ENCODE measurements at places on chromosomes 3 and 15. TPM values are rescaled to one million over a fixed set of nuclear protein-coding genes. Genes with fewer than 3 reads are reported as not detected.

Gene LCTL
- polyA plus RNA-seq = 0.35 TPM

Gene CCR3
- polyA plus RNA-seq = 0.21 TPM

Gene SLC28A2
- polyA plus RNA-seq = 0.46 TPM

Gene OXTR
- 2.3 TPM for polyA plus RNA-seq

Gene ZBED2
- polyA plus RNA-seq = 0.08 TPM

Gene INSYN1
- polyA plus RNA-seq = 54.9 TPM

Gene SENP8
- polyA plus RNA-seq = 4.0 TPM

Gene TMC3
- 0.20 TPM for polyA plus RNA-seq

Gene SLTM
- 146 TPM for polyA plus RNA-seq

Gene RNF13
- 57.4 TPM for polyA plus RNA-seq

Gene P2RY13
- 0.77 TPM for polyA plus RNA-seq

Gene TMOD2
- 6.7 TPM for polyA plus RNA-seq

Gene RGMA
- polyA plus RNA-seq = 16.9 TPM

Gene MESP2
- polyA plus RNA-seq = not detected

Measured in right lung (tissue), 10 donors.